ENCODE measurements at places on chromosomes 4 and X.

DNA sequence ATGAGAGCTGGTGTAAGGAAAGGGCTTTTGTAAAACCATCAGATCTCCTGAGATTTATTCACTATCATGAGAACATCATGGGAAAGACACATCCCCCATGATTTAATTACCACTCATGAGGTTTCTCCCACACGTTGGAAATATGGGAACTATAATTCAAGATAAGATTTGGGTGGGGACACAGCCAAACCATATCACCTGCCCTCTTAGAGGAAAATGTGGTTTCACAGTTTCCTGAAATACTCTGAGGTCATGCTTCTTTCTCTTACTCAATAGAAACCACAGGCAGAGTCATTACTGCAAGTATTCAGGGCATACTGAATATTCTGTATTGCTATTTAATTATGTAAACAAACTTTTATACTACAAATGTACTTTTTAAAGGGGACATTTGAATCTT, 1453.3 kb downstream of the PCDH18 start:
- DNase-seq: no peak

DNA sequence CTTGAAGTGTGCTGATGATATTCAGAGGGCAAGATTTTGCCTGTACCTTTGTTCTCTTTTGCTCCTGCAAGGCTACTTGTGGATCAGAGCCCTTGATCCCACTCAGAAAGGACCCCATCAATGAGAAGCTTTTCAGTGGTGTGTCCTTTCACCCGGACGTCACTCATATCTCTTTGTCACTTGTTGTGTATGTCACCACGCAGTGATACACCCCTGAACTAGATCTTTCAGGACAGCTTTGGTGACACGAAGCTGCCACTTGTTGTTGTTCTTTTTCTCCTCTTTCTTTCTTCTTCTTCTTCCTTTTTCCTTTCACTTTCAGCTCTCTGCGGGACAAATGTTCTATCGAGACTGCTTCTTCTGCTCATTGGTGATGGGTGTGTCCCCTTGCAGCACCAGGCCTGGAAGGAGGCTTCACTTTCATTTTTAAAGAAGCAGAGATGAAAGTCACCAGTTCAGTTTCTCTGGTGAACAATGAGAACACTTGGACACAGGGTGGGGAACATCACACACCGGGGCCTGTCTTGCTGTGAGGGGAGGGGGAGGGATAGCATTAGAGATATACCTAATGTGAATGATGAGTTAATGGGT, 83.6 kb downstream of the NBDY start:
- no peak for DNase-seq

- DNase-seq: no peak
These were observed 33.0 kb downstream of the PLAC1 start for GRCh38 chrX:134625315-134625718.

DNA sequence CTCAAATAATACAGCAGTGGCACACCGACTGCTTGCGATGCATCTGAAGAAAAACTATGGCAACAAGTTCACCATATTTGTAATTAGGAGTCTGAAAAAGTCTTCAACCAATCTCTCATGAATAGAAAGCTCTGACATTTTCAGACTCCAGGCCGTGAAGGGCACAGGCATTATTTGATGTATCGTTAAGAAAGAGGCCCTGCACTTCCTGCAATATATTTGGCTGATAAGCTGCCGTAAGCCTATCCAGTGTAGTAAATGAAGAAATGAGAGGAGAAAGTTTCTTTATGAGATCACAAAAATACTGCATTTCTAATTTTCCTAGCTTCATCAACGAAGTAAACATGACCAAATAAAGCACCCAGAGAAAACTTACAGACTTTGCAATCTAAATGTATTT, 613.8 kb upstream of the TECRL start:
- DNase-seq: no peak

GRCh38 chr4:151165205-151166000, 66.0 kb downstream of the RPS3A start:
- no peak for DNase-seq

- no peak for DNase-seq
These were observed 48.4 kb upstream of the TMPRSS11A start for GRCh38 chr4:68011684-68012083.

GRCh38 chr4:663046-663437, 11.0 kb downstream of the ATP5ME start:
- DNase-seq: no peak
